Fibroblast of skin of right quadriceps (primary cell): ENCODE measurements at places on chromosomes 16 and 17.
A peak's percentile ranks its signal among the peaks of the same experiment; 100 is the strongest.

GRCh38 chr17:63833026-63833740 lies 5.7 kb upstream of the FTSJ3 start:
- no peak for DNase-seq

GRCh38 chr16:27408012-27408601 lies 6.1 kb downstream of the IL21R start:
- DNase-seq: peak; percentile 13

- no peak for DNase-seq
Observed at GRCh38 chr16:89504091-89504490, 4.1 kb upstream of the SPG7 start.

DNA sequence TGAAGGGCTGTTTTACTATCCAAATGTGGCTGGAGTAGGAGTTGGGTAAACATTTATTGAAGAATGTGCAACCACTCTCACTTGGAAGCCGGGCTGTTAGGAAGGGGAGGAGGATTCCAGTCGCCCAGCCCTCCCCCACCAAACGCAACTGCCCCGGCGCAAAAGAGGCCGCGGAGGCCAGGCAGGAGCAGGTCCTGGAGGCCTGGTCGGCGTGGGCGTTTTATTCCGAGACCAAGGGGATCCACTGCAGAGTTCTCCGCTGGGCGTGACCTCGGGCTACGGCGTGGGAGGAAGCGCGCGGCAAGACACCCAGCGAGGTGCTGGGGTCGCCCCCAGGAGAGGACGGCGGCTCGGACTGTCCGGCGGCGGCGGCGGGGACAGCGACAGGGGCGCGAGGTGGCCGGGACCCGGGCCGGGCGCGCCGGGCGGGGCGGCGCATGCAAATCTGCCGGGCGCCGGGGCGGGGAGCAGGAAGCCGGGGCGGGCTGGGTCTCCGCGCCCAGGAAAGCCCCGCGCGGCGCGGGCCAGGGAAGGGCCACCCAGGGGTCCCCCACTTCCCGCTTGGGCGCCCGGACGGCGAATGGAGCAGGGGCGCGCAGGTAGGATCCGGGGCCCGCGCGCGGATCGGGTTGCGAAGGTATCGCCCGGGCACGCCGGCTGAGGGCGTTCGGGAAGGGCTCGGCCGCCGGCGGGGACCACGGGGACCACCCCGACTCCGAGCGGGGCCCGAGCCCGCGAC lies at the start of gene IL4R:
TSS of gene IL4R (plus strand) at position 553 of the 739 bp plus-strand sequence. CDS start 26,230 bp downstream, outside the sequence.
- peak; percentile 39 for DNase-seq

GRCh38 chr17:41549596-41550039 lies 21.5 kb upstream of the KRT19 start:
- no peak for DNase-seq
